ENCODE measurements at places on chromosomes 1 and 21.

- no peak for DNase-seq
Observed at GRCh38 chr1:66929146-66929688, 4.4 kb downstream of the MIER1 start.

GRCh38 chr21:35011681-35012080 lies 37.4 kb downstream of the RUNX1 start:
- no peak for DNase-seq

GRCh38 chr1:63112155-63112900 lies 210.0 kb upstream of the FOXD3 start:
- DNase-seq: no peak

GRCh38 chr1:100359139-100359538 lies 6.8 kb downstream of the CDC14A start:
- no peak for DNase-seq

GRCh38 chr21:36605426-36605825 lies 93.5 kb upstream of the SIM2 start:
- DNase-seq: no peak

DNA sequence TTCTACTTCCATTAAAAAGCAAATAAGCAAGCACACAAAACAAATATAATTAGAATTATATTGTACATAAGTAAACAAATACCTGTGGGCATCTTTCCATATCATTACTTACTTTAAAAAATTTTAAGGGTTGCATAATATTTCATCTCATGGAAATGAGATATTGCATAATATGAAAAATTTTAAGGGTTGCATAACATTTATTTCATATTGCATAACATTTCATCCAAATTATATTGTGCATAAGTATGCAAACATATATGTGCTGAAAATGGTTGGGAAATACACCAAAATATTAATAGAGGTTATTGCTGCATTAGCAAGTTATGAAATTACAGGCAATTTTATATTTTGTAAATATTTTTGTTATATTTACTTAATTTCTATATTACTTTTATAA lies 213.7 kb downstream of the KCNH1 start:
- no peak for DNase-seq

DNA sequence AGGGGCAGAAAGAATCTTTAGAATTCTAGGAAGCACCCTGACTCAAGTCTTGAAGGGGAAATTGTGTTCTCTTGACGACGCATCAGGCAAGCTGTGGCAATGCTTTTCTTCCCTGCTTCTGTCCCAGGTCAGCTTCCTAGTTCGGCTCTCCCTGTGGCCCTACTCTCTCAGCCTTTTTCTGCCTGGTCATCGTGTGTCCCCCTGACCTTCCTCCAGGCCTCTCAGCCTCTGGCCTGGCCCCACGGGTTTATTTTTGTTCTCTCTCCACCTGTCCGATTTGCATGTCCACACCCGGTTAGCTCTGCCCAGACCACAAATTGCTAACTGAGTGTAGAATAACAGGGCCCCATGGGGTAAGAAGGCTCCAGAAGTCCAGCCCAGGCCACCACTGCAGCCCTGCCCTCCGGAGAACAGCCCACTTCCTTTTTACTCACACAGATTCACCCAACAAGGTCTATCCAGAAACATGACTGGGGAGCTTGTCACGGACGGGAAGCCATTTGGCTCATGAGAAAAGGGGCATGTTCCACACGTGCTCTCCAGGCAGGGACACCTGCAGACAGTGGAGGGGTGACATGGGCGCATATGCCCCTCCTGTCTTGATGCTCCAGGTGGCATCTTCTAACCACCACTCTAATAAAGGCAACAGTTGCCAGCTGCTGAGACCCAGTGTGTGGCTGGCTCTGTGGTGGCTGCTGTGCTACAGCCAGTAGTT lies 9.8 kb downstream of the KCNN3 start:
- DNase-seq: no peak

GRCh38 chr1:32272557-32273390 lies 19.1 kb upstream of the HDAC1 start:
- DNase-seq: no peak

- no peak for DNase-seq
Observed at GRCh38 chr1:19866029-19866428, 16.2 kb upstream of the OTUD3 start.

GRCh38 chr1:216310776-216311175 lies 112.5 kb downstream of the USH2A start:
- DNase-seq: peak; percentile 10

GRCh38 chr1:166485620-166486019 lies 318.8 kb upstream of the FAM78B start:
- no peak for DNase-seq

DNA sequence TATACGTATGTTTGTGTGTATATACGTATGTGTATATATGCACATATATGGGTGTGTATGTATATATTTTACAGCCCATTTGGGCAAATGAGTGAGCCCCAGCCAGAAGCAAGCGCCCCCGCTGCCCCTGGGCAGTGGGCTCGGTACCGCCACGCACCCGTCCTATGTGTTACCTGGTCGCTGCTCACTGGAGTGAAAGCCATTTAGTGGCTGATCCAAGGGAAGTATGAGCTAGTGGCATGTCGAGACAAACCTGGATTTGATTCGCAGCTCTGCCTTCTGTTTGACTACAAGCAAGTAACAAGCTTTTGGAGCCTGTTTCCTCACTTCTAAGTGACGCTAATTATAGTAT lies 35.8 kb upstream of the JAK1 start:
- DNase-seq: no peak

GRCh38 chr1:12231276-12231595 lies 1.4 kb downstream of the VPS13D start:
- DNase-seq: no peak

GRCh38 chr1:232792949-232793348 lies 12.3 kb upstream of the MAP10 start:
- no peak for DNase-seq

- DNase-seq: no peak
Observed at GRCh38 chr1:173603056-173603591, at the start of gene SLC9C2. SLC9C2 (minus strand) TSS chr1:173603072; CDS start chr1:173601776, 1,296 bp downstream.

GRCh38 chr1:6016191-6016865 lies 24.1 kb upstream of the NPHP4 start:
- DNase-seq: no peak

- no peak for DNase-seq
Observed at GRCh38 chr1:1783320-1783719, 5.0 kb upstream of the NADK start.

GRCh38 chr21:37869661-37870060 lies 46.6 kb downstream of the KCNJ6 start:
- DNase-seq: no peak

- no peak for DNase-seq
Observed at GRCh38 chr1:230074270-230074669, 7.2 kb downstream of the GALNT2 start.

DNA sequence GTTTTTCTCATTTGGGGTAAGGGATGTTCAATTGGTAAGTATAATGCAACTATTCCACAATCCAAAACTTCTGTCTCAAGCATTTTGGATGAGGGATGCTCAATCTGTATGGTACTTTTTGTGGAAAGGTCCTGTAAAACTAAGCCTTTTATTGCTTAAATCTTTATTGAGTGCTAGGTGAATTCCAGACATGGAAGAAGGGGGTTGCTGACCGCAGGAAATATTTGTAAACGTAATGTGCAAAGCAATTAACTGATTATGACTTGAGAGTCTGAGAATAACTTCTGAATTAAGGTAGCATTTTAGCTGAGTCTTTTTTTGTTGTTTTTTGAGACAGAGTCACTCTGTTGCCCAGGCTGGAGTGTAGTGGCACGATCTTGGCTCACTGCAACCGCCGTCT lies 3.1 kb downstream of the AKIRIN1 start:
- no peak for DNase-seq

DNA sequence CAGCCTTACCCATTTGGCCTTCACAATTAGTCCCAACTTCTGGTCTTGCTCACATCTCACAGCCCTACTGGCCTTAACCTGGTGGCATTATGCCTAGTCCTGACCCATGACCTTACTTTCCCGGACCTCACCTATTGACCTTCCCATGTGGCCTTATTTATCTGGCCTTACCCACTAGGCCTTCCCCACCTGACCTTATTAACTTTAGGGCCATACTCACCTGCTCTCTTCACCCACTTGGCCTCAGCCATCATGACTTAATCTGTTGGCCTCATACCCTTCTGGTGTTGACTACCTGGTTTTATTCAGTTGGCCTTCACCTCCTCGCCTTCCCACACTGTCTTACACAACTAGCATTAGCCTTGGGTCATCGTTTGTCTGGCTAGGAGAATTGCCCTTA lies 35.7 kb downstream of the EXOC8 start:
- DNase-seq: no peak

DNA sequence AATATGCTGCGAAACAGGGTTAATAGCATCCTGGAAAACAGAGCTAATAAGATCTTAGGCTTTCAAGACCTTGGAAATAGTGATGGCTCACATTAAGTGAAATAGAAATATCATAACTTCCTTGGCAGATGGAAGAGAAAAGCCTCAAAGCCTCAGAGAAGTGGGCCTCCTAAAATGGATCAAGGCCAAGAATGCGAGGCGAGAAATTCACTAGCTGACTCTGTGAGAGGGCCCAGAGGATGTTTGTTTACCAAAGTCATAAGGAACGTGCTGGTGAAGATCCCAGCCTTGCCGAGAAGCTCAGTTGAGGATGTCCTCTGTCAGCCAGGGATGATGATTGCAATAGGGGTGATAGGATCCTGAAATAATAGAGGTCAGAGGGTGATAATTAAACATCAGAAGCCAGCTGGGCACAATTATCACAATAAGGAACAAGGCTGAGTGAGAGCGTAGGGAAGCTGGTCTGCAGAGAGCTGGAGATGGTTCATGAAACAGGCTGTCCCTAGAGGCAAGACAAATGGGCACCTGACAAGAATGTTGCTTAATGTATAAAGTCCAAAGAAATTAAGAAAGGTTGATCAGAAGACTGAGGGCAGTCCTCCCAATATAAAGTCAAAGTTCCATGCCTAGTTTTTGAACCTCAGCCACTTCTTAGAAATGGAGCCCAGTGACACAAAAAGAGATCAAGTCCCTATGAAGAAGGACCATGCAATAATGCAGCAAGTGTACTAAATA lies 101.7 kb upstream of the COG2 start:
- DNase-seq: no peak

DNA sequence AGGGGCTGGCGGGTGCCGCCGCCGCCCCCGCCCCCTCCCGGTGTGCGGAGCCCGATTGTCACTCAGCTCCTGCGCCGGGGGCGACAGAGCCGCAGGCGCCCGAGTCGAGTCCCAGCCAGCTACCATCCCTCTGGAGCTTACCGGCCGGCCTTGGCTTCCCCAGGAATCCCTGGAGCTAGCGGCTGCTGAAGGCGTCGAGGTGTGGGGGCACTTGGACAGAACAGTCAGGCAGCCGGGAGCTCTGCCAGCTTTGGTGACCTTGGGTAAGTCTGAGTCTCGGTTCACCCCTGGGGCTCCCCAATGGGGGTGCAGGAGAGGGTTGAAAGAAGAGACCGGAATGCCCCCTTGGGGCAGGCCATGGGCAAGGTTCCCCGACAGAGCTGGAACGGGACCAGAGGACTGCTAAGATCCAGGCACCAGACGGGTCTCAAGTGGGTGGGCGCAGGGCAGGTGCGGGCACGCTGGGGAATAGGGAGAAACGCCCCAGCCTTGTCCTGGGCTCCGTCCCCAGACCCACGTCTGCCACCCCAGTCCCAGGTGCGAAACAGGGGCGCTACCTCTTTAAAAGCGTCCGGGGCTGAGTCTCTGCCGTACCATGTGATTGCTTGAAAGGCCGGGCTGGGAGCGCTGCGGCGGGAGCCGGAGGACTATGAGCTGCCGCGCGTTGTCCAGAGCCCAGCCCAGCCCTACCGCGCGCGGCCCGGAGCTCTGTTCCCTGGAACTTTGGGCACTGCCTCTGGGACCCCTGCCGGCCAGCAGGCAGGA lies at the start of gene ADORA1:
Gene ADORA1 (plus strand): TSS at position 61 of the 765 bp plus-strand sequence. CDS start 1,116 bp downstream, outside the sequence.
- DNase-seq: peak; percentile 10

GRCh38 chr1:205066141-205066818 lies 18.0 kb downstream of the TMEM81 start:
- DNase-seq: no peak

DNA sequence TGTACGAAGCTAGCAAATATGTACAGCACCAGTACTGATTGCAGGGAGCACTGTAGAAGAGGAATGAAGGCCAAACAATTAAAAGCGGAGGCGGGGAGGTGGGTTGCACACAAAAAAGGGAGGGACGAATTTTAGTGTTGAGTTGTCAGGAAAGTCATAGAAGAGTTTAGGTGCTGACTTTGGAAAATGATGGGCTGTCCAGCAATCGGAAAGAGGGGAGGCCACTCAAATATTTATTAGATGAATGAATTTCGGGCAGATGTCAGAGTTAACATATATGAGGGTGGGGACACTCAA lies 537 bp upstream of the ANKRD13C start:
- DNase-seq: no peak

GRCh38 chr21:44867999-44868700 lies 5.3 kb downstream of the PTTG1IP start:
- DNase-seq: no peak

GRCh38 chr1:19044471-19044870 lies 88.0 kb upstream of the IFFO2 start:
- DNase-seq: no peak

Data from NCI-H748 treated with DMSO at 0.1 percent for 48 hours (cell line).